ENCODE measurements at places on chromosomes 7 and 10.

DNA sequence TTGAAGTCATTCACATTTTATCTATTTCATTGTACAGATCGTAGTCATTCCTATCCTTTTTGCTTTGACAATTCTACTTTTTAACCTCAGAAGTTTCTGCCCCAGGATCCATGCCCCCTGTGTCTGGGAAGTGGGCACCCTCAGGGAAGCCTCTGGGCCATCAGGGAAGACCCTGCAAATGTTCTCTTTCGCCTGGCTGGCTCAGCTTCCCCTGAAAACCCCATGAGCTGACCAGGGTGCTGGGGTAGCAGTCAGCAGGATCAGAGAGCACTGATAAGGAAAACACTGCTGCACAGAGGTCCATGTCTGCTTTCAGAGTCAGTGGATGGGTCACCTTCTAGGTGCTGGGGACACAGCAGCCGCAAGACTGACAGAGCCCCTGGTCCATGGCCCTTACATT lies 23.8 kb downstream of the CUZD1 start:
- DNase-seq = no peak

DNA sequence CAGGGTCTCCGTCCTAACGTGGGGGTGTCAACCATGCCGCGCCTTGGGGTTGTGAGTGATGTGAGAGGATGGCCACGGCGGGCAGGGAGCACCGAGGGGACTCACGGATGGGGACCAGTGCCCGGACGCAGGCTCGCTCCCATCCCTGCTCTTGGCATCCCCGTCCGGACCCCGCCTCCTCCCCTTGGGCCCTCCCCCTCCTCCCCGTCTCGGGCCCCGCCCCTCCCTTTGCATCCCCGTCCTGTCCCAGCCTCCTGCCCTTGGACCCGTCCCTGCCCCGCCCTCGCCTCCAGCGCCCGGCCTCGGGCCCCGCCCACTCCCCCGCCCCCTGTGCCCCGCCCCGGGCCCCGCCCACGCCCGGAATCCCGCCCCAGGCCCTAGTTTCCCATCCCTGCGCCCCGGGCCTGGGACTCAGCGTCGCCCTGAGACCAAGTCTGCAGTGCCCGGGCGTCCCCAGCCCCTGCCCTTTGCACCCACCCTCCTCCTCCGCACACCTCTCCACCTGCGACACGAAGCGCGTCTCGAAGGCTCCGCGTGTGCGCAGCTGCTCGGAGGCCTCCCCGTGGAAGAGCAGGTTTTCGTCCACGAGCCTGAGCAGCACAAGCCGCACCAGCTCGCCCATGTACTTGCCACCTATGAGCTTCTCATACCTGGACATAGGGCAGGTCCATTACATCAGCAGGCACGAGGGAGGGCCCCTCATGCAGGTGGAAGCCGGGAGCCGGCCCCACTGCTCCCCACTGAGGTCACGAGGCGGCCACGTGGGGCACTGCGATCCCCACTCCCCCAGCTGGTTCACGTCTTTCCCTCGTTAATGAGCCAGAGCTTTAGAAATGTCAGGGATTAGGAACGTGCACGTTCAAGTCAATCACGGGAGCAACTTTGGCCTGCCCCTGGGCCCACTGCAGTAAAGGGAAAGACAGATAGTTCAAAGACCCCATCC lies 5.1 kb upstream of the MYL7 start:
- DNase-seq = peak; percentile 71

DNA sequence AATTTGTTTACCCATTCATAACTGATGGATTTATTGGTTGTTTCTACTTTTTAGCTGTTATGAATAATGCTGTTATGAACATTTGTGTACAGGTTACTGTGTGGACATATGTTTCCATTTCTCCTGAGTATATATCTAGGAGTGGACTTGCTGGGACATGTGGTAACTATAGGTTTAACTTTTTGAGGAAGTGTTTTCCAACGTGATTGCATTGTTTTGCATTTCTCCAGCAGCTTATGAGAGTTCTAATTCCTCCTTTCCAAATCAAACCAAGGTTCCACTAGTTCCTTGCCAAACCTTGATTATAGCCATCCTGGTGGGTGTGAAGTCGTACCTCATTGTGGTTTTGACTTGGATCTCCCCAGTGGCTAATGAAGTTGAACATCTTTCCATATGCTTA lies 2.6 kb upstream of the PRF1 start:
- no peak for DNase-seq

- no peak for DNase-seq
Observed at GRCh38 chr10:34348021-34348420, 467.1 kb downstream of the PARD3 start.

DNA sequence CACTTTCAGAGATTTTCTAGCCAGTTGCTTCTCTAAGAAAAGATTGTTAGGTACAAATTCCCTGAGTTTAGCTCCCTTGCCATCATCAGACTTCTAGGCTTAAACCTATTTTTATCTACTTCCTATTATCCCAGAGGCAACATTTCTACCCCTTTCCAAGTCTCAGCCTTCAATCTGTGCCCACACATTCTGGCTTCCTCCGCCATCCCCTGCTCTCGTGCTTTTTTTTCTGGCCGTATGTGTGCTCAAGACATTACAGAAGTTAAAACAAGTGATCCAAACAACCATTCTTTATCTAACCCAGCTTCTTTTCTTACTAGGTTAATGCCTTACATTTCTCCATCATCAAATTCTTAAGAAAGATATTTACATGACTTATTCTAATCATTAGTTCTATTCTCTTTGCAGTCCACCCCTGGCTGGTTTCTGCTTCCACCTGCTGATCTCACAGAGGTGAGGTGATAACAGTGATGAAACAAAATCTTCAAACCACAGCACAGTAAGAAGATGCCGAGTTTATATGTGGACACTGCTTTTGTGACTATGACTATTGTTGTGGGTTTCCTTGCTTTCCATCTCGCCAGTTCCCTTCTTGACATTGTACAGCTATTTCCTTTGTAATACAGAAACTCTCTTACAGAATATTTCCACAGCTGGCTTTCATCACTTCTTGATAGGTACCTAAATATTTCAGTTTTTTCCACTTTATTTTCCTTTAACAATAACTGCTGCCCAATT lies 18.3 kb upstream of the CDK6 start:
- DNase-seq = no peak

GRCh38 chr7:74452748-74453321 lies 871 bp upstream of the GTF2IRD1 start:
- DNase-seq = no peak

- DNase-seq = no peak
Observed at GRCh38 chr10:132030898-132031463, 34.8 kb upstream of the JAKMIP3 start.

- DNase-seq = no peak
Observed at GRCh38 chr10:26733750-26734568, 36.5 kb downstream of the PDSS1 start.

GRCh38 chr7:86768967-86769760 lies 125.5 kb downstream of the GRM3 start:
- DNase-seq = no peak

Measured in CD4-positive, alpha-beta T cell treated with Interleukin-4 for 1 hour (primary cell).